ENCODE measurements at places on chromosomes 6 and 20.

- no peak for DNase-seq
These were observed 104.3 kb downstream of the ADGRG6 start for GRCh38 chr6:142406131-142406530.

DNA sequence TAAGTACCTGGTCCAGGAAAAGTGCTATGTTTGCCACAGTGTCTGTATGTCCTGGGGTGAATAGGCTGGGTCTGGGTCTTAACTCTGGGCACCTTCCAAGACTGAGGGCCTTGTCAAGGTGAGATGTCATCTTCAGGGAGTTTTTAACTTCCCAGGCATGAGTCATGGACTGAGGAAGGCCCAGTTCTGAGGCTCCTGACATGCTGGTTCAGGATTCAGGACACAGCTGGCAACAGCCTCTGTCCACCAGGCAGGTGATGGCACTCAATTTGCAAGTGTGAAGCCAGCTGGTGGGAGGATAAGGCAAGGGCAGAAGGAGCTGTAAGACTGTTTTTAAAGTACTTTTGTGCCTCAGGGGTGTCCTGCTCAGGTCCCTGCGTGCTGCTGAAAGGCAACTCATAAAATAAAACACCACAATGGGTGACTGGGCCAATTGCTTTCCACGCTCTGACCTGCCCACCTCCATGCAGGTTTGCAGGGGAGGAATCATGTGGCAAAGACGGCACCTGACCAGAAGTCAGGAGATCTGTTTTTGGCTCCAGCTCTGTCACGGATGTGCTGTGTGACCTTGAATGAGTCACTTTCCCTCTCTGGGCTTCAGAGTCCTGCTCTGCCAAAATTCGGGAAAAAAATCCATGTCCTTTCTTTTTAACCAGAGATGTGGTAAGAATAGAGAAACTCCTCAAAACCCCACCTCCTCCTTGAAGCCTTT is 4.9 kb upstream of the PACSIN1 start:
- DNase-seq = no peak

DNA sequence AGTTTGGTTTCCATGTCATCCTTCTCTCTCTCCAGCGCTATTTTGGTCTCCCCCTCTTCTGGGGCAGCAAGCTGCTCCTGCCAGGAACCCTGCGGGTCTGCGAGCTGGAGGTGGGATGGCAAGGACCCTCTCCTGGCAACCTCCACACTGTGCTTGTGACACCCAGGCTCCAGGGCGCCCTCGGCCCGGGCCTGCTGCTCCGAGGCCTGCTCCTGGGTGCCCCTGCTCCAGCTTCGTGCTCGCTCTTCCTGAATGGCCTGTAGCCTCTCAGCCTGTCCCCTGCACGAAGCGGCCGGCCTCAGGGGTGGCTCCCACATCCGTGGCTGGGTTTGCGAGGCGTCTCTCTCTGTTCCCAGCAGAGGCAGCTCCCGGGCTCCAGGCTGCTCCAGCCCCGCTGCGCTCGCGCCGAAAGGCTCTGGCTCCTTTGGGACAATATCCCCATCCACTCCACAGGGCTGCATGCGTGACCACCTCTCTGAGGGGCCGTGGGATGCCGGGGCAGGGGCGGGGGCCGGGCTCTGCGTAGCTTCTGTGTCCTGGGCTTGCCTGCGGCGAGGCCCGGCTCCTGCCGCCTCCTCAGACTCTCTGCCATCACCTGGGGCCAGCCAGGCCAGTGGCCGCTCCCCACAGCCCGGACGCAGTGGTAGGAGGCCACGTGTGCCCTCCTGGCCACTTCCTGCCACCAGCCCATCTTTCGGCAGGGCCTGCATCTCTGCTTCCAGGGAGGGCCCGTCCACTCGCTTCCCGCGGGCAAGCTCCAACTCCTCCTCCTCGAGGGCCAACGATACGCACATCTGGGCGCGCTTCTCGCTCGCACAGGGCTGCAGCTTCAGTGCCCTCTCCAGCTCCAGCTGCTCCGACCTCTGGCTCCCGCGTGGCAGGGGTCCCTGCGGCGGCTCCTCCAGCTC is 68.9 kb downstream of the GINS1 start:
- DNase-seq = no peak

- peak; percentile 67 for DNase-seq
These were observed 32.4 kb upstream of the FAM184A start for GRCh38 chr6:119110601-119111548.

- peak; percentile 75 for DNase-seq
These were observed 474 bp downstream of the CEBPB start for GRCh38 chr20:50191065-50191543.

- DNase-seq = peak; percentile 34
These were observed 518 bp downstream of the PEX6 start for GRCh38 chr6:42978487-42978838.

- DNase-seq = peak; percentile 80
These were observed 147.4 kb upstream of the OLIG3 start for GRCh38 chr6:137641474-137642077.

DNA sequence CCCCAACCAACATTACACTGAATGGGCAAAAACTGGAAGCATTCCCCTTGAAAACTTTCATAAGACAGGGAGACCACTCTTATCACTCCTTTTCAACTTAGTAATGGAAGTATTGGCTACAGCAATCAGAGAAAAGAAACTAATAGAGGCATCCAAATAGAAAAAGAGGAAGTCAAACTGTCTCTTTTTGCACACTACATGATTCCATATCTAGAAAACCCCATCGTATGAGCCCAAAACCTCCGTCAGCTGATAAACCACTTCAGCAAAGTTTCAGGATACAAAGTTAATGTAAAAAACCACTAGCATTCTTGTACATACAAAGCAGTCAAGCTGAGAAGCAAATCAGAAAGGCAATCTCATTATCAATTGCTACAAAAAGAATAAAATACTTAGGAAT is 580.4 kb upstream of the PTCHD4 start:
- DNase-seq = no peak

DNA sequence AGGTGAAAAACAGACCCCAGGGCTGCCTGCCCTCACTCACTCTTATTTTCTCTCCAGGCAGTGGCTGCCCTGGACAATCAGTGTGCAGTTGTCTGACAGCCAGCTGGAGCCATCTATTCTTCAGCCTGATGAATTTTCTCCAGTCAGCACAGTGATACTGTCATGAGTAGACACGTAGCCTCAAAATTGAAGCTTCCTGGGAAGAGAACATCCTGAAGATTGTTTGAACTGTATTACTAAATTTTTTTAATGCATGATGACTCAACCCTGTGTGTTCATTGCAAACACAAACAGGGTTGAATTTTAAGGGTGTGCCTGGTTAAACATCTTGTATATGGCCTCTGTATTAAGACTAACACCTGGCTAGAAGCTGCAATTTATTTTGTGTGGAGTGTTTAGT is 49.8 kb upstream of the STXBP5 start:
- DNase-seq = no peak

- DNase-seq = no peak
These were observed 68.9 kb upstream of the NCOA3 start for GRCh38 chr20:47432834-47433210.

- peak; percentile 88 for DNase-seq
These were observed 75.2 kb upstream of the IYD start for GRCh38 chr6:150293423-150294173.

DNA sequence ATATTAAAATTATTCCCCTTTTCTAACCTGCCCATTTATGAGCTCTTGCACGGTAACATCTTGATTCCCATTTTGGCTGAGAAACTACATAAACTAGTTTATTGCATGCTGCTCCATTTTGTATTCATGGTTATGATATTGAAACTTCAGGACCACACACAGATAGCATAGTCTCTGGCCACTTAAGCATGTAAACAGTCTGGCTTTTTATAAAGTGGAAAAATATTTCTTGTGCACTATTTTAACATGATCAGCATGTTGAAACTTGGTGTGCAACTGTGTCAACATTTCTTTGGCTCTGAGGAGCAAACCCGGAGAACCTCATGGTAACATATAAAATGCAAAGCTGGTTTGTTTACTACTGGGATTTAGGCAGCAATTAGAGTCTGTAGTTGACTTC is 70.7 kb downstream of the SLX4IP start:
- no peak for DNase-seq

- DNase-seq = no peak
These were observed 30.5 kb downstream of the UBD start for GRCh38 chr6:29528988-29529560.

DNA sequence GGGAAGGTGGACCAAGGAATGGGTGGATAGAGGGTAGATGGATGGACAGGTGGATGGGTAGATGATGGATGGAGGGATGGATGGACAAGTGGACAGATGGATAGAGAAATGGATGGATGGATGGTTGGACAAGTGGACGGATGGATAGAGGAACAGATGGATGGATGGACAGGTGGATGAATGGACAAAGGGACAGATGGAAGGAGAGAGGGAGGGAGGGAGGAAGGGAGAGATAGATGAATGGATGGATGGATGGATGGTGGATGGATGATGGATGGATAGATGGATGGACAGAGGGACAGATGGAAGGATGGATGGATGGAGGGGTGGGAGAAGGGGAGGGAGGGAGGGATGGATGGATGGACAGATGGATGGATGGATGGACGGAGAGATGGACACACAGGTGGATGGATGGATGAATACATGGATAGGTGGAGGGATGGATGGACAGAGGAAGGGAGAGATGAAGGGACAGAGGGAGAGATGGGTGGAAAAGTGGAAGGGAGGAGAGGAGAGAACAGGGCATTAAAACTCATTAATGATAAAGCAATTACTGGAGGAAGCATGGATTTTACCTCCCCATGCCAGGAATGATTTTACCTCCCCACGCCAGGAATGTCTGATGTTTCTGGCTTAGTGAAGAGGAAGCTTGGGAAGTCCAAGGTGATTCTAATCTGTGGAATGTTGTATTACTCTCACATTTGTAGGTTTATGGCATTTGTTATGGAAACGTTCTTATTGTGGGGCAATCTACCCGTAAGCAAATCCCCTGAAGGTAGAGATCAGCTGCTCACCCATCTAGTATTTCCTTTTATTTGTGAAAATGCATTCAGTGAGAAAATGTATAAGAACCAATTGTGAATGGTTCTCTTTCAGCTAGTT is 383.3 kb downstream of the TAF4 start:
- DNase-seq = no peak

- no peak for DNase-seq
These were observed 6.2 kb upstream of the GHRH start for GRCh38 chr20:37267667-37268313.

- peak; percentile 43 for DNase-seq
These were observed 15.4 kb upstream of the SLC22A16 start for GRCh38 chr6:110491644-110492317.

DNA sequence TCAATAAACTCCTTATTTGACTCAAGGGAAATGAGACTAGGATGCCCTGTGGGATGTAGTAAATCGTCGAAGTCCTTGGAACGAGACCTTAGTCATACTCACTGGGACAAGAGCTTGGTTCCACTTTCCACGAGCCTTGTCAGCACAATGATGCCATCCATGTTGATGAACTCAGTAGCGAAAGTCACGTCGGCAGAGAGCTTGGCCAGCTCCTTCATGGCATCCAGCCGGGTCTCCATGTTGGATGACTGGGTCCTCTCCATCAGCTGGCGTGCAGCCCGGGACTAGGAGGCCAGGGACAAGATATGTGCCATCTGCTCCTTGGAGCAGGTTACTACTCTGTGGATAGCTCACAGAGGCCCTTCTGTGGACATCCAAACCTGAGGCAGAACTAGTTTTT is 17.5 kb downstream of the ELMO2 start:
- peak; percentile 55 for DNase-seq

DNA sequence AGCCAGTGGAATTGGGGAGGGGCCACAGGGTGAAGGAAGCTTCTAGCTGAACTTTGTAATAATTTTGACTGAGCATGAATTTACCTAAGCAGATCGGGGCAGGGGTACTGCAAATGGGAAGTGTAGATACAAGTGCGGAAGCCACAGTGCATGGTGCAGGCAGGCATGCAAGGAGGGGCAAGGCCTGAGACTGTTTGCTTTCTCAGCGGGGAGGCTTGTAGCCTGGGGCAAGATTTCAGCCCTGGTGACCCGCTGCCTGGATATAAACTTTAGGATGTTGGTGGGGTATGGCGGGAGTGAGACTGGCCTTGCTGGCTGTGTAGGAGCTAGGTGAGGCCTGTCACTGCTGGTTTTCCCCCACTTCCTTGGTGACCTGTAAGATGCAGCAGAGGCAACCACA is 266.4 kb upstream of the PREP start:
- DNase-seq = no peak

DNA sequence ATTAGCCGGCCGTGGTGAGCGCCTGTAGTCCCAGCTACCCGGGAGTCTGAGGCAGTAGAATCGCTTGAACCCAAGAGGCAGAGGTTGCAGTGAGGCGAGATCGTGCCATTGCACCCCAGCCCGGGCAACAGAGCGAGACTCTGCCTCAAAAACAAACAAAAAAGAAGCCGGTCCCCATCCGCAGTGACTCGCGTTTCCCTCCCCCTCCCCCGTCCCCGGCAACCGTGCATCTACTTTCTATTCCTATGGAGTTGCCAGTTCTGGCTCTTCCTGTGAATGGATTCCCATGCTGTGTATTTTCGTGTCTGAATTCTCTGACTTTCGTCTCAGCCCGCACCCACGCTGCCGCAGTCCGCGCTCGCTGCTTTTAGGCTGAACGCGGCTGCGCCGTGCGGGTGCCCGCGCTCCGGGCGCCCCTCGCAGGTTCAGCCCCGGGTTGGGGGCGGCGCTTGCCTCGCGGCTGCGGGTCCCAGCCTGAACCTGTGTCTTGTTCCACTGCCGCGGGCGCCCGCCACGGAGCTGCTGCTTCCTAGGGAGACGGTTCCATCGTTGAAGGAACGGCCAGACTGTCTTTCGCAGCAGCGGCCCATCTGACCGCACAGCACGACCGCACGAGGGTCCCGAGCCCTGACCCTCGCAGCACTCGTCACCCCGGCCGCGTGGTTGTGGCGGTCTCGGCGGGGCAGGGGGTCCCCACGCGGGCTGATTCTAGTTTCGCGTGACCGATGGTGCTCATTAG is 1.1 kb upstream of the MRGBP start:
- peak; percentile 62 for DNase-seq

DNA sequence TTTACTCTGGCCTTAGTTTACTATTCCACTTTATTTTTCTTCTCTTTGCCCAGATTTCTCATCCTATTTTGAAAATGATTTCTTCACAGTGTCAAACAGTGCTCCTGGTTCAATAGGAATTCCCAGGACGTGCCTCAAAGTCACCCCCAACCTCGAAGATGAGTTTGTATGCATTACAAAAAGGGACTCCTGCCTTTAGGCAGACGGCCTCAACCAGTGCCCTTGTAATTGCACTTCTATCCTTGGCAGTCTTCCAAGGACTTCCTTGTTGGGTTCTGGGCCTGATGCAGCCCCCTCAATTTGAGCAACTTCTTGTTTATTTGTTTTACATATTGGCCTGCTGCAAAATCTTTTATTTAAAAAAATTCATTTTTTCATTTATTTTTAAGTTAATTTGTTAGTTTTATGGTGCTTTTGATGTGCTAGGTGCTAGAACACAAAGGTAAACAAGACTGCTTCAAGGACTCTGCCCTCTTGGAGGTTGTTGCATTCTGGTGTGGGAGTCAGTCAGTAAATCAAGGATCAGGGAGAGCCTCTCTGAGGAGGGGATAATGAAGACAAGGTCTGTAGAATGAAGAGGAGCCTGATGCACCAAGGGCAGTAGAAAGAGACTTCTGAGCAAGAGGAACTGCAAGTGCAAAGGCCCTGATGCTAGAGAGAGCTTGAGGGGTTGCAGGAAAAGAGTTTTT is 181.5 kb upstream of the LAMP5 start:
- no peak for DNase-seq

- DNase-seq = no peak
These were observed 11.0 kb downstream of the BPIFB6 start for GRCh38 chr20:33042430-33042829.

GRCh38 chr6:102798636-102799035 is 1405.1 kb downstream of the GRIK2 start:
- no peak for DNase-seq

GRCh38 chr6:610882-611281 is 46.0 kb downstream of the HUS1B start:
- peak; percentile 80 for DNase-seq
